ENCODE measurements at places on chromosomes 3 and 15. TPM values are rescaled to one million over a fixed set of nuclear protein-coding genes. Genes with fewer than 3 reads are reported as not detected.
A peak's percentile ranks its signal among the peaks of the same experiment; 100 is the strongest.

DNA sequence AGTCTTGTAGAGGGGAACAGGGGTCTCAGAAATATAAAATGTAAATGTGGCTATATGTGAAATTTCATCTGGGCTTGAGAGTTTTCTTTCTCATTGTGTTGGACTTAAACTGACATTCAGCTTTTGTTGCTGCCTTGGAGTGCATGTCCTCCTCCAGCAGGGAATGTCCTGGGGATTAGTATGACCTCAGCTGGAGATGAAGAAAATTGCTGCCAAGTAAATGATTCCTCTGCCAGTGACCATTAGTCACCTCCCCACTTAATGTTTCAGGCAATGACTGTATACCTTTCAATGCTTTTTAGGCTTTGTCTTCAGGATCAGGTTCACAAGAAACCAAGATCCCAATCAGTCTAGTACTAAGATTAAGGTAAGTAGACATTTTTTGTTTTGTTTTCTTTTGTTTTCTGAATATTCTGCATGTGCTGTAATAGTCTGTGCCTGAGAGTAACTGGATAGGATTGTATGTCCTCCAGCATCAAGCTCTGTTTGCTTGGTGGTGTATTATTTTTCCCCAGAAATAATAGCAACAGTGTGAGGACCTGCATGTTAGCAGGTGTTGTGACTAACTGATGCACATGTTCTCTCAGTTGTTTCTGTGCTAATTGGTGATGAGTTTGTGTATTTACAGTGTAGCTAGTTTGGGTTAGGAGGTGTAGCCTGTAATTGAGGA lies 18.1 kb upstream of the SLC22A13 start:
- DNase-seq = no peak

PCSK6 gene
- total RNA-seq = 69.5 TPM

COL6A5 gene
- not detected for total RNA-seq

NTRK3 gene
- not detected for total RNA-seq

- DNase-seq = no peak
Measured at GRCh38 chr15:83898361-83898760, 244.4 kb downstream of the ADAMTSL3 start.

- DNase-seq = peak; percentile 48
Measured at GRCh38 chr3:59313365-59313764, 263.5 kb upstream of the CFAP20DC start.

DNA sequence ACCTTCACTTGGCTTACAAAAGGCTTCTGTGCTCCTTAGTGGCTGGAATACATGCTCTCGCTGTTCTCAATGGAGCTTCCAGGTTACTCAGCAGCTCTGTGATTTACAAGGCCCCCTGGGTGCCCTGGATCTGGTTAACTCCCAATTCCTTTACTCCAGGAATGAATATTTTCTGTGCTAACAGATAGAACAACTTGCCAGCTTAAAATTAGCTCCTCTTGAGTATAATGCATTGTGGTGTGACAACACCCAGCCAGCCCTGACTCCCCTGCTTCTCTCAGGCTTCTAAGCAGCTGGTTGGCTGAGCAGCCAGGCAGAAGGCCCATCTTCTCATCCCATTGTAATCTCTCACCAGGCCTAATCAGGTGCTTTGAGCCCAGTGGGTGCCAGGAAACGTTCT lies 246.4 kb downstream of the ALCAM start:
- no peak for DNase-seq

GOLGA6D gene
- total RNA-seq = not detected

GOLGB1 gene
- 34.3 TPM for total RNA-seq

GRCh38 chr15:65333148-65333820 lies 28.8 kb downstream of the RNU5B-1 start:
- no peak for DNase-seq

HESX1 gene
- 1.5 TPM for total RNA-seq

- no peak for DNase-seq
Measured at GRCh38 chr3:127534161-127534451, 56.4 kb downstream of the TPRA1 start.

- DNase-seq = no peak
Measured at GRCh38 chr3:197339841-197340520, 41.6 kb upstream of the DLG1 start.

DNA sequence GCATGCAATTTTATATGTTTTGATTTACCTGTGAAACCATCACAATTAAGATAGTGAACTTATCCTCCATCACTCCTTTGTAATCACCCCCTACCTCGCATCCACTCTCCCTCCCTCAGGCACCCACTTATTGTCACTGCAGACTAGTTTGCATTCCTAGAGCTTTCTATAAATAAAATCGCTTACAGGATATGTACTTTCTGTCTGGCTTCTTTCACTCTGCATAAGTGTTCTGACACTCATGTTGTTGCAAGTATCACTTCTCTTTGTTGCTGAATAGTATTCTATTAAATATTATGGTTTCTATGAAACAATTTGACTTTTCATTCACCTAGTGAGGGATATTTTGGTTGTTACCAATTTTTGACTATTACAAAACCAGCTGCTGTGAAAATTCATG lies 139.3 kb downstream of the RSRC1 start:
- DNase-seq = no peak

GOLGA6L7 gene
- not detected for total RNA-seq

DNA sequence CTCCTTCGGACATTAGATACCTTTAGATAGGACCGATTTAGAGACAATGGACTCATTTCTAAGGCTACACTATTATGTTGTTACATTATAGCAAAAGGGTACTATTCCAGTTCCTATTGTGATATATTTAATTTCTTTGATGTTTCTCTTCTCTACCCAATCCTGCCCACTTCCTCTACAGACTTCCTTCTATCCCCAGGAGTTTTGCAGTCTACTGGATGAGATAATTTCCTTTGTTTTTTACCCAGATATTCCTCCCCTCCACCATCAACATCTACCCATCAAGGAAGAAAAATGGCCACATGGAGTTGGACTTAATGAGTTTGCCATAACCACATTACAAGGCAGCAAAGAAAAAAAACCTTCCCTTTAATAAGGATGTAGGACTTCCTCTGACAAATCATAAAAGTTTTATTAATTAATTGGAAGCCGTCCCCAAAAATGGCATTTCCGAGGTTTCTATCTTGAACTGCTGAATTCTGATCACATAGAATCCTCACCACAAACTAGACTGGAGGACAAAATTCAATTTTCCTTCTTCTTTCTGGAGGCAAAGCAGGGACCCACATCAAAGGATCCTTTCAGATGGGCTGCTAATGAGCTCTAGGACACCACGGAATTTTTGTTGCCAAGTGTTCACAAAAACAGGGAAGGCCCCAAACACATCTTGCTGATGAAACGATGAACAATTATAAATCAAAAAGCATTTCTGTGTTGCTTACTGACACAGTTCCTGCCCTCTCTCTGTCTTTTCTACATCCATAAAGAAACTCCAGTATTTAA lies 33.4 kb downstream of the FRMD4B start:
- no peak for DNase-seq

LRRC31 gene
- total RNA-seq = 0.70 TPM

DNA sequence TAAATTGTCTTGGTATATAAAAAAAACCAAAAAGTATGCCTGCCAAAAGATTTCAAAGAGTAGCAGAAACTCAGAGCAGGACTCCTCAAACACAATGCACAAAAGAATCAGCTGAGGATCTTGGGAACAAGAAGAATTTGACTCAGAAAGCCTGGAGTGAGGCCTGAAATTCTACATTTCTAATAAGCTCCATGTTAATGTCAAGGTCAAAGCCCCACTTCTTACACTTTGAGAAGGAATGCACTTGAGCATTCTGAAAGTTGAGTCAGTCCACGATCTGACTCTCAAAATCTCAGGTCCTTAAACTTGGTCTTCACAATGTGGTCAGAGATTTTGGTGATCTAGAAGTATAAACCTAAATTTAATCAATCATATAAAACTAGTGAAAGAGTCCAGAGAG lies 910.0 kb upstream of the GBE1 start:
- no peak for DNase-seq

ANAPC13 gene
- 47.6 TPM for total RNA-seq

DNA sequence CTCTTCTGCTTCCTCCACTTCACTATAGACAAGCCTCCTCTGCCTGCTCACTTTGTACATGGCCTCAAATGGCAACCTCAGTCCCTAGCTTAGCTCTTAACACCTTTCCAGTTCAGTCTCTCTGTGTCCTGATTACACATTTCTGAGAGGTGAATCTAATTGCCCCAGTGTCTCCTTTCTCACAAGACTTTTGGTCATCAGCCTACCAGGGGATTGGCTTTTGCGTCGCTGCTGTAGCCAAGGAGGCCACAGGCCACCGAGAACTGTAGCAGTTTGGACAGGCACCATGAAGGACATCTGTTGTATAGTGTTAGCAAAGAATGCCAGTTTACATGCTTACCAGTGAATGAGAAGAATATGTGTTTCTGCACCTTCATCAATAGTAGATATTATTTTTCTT lies 8.5 kb downstream of the IREB2 start:
- DNase-seq = no peak

DNA sequence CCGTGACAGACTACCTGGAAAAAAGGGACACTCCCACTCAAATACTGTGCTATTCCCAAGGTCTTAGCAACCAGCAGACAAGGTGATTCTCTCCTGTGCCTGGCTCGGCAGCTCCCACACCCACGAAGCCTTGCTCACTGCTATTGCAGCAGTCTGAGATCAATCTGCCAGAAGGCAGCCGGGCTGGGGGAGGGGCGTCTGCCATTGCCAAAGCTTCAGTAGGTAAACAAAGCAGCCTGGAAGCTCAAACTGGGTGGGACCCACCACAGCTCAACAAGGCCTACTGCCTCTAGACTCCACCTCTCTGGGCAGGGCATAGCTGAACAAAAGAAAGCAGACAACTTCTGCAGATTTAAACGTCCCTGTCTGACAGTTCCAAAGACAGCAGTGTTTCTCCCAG lies 128.4 kb upstream of the SETMAR start:
- no peak for DNase-seq

GRCh38 chr15:41790169-41790568 lies 15.9 kb downstream of the MAPKBP1 start:
- DNase-seq = no peak

GRCh38 chr3:194852831-194853508 lies 167.3 kb downstream of the FAM43A start:
- DNase-seq = peak; percentile 28

GOLGA8T gene
- total RNA-seq = not detected

GRCh38 chr15:69664572-69665571 lies 212.3 kb downstream of the RPLP1 start:
- no peak for DNase-seq

DNA sequence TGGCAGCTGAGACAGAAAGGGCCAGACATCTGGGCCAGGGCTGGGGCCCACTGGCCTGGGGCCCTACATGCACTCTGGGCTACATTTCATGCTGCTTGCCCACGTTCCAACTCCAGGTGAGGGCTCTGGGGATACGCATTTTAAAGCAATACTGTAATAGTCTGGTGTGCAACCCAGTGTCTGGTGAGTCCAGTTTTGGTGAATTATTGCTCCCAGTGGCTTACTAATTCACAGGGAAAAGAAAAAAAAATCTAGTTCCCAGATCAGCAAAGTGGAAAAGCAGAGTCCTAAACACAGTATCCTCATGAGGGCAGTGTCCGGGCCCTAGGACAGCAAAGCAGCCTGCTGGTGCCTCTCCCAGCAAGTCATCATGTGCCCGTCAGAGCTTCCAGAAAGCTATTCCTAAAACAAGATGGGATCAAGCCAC lies 82.4 kb downstream of the CCNL1 start:
- no peak for DNase-seq

- DNase-seq = no peak
Measured at GRCh38 chr15:62348623-62349022, 183.5 kb upstream of the C2CD4B start.

CCDC54 gene
- not detected for total RNA-seq

- no peak for DNase-seq
Measured at GRCh38 chr3:121998030-121998580, 23.9 kb downstream of the ILDR1 start.

DNA sequence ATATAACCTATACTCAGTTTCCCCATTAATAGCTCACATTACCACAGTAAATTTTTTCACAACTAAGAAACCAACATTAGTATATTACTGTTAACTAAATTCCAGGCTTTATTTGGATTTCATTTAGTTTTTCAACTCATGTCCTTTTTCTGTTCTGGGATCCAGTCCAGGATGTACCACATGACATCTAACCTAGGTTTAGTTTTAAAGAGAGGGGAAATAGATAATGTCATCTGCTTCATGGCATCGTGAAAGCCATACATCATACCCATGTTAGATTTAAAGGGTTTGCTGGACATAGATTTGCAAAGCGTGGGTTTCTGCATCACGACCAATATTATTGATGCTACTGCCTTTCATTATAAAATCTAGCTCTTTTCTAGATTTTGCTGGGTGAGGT lies 33.2 kb upstream of the RPP14 start:
- no peak for DNase-seq

DNA sequence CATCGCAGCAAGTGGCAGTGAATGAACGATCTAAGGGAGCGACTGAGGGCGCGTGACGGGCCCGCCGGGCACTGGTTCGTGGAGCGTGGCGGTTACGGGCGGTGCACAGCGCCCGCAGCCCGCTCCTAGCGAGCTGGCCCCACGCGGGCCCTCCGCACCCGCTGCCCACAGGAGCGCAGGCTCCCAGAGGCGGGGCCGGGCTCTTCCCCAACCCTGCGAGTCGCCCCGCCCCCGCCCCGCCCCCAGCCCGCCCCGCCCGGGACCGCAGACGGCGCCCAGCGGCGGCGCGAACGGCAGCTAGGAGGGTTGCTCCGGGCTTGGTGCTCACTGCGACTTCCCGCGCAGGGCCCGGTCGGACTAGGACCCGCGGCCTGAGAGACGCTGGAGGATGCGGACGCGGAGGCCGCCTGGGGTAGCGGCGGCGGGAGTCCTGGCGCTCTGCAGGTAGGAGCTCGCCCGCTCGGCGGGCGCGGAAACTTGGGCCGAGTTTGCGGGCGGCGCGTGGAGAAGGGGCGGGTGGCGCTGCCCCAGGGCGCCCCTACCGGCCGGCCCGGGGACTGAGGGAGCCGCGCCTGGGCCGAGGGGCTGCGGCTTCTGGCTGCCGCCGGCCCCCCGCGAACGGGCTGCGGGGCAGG lies at the start of gene C15orf39:
Gene C15orf39, plus strand, starts transcription at position 267 of the 635 bp plus-strand sequence. CDS start 4,167 bp downstream, outside the sequence.
- peak; percentile 81 for DNase-seq

KIAA1143 gene
- total RNA-seq = 29.0 TPM

DNA sequence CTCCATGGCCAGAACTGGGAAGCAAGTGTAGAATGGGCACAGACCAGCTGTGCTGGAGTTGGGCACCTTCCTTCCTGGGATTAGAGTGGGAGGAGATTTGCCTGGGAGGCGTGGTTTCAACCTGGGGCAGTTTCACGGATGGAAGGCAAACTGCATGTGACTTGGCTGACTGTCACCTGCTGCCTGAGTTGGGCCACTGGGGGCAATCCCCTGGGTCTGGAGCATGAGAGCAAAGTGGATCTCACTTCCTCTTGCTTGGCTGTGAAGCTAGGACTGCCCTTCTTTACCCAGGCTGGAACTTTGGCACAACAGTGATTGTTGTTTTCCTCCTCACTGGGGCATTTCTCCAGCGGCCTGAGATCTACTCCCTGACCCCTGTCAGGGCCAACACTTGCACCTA lies 1247.0 kb upstream of the EPHA6 start:
- no peak for DNase-seq

All from Caco-2 (cell line).